ENCODE measurements at places on chromosomes 1 and 21. TPM values are rescaled to one million over a fixed set of nuclear protein-coding genes. Genes with fewer than 3 reads are reported as not detected.

DNA sequence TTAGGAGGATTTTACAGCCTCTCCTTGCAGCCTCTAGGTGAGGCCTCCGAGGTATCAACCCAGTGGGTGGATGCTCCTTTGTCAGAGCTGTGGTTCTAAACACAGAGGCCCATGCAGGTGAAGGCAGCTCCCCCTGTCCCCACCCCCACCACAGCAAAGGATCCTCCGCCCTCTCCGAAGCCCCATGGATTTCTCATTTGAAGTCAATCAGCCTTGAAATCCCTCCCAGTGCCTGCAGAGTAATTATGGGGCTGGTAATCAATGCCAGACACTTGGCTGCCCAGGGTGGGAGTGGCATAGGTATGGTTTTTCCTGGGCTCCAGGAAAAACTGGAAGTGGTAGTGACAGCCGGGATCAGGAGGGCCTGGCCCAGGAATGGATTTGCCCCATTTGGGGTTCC is 119.5 kb upstream of the CSF3R start:
- DNase-seq, result no peak

DNA sequence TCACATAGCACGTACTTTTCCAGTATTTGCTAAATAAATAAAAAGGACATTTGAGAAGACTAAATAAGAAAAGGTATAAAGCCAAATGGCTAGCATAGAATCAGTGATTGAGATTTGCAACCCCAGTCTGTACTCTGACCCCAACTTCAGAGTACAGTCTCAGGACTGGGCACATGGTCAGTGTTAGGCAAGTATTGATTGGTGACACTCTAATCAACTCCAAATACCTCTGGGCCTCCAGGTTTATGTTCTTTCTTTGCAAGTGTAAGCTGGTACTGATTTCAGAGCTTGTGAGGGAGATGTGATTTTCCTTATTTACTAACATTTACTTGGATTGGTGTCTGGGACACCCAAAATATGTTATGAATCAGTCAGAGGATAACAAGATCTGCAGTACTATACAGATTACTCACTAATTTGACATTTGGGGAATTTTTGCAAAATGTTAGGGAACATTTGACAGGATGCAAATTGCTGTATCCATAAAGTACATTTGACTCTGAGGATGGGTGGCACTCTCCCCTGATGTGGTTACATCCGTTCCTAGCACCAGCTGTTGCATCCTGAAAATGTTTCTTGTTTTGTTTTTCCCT is 34.2 kb downstream of the LMO4 start:
- no peak for DNase-seq

GRCh38 chr1:205827623-205828022 is 14.6 kb upstream of the SLC41A1 start:
- DNase-seq, result no peak

DNA sequence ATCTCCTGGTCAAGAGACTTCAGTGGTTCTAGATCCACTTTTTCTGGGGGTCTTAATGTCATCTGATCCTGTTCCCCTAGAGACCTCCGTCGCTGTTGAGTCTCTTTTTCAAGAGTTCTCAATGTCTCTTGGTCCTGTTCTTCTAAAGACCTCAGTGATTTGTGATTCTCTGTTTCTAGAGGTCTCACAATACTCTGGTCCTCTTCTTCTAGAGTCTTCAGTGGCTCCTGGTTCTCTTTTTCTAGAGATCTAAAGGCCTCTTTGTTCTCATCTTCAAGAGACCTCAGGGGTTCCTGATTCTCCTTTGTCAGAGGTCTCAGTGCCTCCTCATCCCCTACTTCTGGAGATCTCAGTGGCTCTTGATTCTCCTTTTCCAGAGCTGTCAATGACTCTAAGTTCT is 5.4 kb downstream of the NES start:
- DNase-seq, result no peak

GRCh38 chr1:25566730-25567341 is 23.4 kb downstream of the LDLRAP1 start:
- no peak for DNase-seq

GRCh38 chr1:31593136-31593665 is 16.9 kb downstream of the TINAGL1 start:
- no peak for DNase-seq

DNA sequence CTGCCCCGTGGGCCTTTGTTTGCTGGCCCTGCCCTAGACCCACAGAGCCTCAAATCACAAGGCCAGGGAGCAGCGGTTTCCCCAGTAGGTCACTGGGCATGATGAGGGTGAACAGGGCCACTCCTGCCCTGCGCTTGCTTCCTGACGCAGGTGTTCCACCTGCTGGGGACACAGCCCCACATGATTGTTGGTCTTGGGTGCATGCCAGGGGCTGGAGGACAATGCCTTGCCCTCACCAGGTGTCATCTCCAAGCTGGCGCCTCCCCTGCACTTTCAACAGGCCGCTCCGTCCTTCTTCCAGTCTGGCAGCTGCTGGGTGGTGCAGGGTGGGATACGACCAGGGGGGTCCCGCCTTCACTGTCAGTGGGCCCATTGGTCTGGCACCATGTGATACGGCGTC is 24.3 kb downstream of the IL10RB start:
- DNase-seq, result peak; percentile 36

DNA sequence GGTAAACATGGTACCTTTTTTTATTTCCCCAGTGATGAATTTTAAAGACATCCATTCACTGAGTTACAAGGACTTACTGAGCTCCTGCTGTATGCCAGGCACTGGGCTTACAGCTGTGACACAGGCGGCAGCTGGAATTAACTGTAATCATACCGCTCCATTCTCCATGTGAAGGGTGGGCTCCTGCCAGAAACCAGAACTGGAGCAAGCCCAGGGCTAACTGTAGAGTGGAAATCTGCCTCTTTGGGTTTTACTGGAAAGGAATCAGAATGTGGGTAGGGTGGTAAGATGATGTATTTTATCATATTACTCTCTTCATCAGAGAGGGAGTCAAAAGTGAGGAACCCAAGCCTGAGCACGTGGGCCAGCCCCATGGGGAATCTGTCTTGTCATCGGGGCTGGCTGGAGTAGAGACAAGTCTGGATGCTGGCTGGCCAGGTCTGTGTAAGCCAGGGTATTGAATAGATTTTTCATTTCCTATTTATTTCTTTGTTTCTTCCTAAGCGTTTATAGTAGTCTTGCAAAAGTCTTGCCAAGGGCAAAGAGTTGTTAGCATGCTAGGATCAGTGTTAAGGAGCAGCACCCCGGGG is 21.5 kb downstream of the FGGY start:
- DNase-seq, result no peak

DNA sequence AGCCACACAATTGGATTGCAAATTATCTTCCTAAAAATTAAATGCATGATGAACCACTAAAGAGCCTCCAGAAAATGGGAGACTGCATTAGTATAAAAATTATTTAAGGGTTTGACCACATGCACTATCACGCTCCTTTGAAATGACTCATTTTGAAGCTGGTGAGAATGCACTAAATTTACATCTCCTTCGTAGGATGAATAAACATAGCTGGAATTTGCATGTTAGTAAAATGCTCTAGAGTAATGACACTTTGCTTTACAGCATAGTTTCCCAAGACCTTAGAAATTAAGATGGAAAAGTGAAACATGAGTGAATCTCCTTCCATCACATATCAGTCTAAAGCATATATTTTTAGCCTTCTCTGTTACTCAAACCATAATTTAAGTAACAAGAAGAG is 2.4 kb downstream of the PLPPR4 start:
- DNase-seq, result no peak

- no peak for DNase-seq
Measured at GRCh38 chr1:75785320-75785982, 605 bp upstream of the RABGGTB start.

The GPR25 gene
- not detected for total RNA-seq

The S100A7 gene
- not detected for total RNA-seq

The MIER1 gene
- total RNA-seq, result 6.4 TPM
